ENCODE measurements at places on chromosomes 2 and 18.

DNA sequence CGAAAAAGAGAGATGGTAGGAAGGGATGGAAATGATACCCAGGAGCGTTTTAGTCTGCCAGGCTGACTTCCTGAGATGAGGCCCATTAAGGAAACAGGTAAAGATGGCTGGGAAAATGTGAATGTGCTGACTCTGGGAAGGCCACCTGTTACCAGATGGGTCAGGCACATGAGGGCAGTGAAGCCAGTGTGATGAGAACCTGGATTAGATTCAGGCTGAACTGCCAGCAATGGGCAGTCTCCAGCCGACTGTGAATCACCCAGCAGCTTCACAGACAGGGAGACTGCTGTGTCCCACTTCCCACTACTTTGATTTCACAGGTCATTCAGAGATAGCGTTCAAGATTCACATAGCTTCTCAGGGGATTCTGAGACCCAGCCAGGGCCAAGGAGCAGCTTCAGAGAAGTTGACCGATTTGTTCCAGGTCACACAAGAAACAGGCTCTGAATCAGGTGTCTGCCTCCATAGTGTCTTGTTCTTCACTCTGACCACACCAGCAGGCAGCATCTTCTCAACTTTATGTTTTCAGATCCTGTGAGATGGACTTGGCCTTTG lies 26.4 kb downstream of the CAPN13 start:
- DNase-seq: no peak

- DNase-seq: no peak
Observed at GRCh38 chr2:71633086-71633485, 179.7 kb downstream of the DYSF start.

GRCh38 chr18:43501099-43501498 lies 223.8 kb upstream of the SYT4 start:
- no peak for DNase-seq

DNA sequence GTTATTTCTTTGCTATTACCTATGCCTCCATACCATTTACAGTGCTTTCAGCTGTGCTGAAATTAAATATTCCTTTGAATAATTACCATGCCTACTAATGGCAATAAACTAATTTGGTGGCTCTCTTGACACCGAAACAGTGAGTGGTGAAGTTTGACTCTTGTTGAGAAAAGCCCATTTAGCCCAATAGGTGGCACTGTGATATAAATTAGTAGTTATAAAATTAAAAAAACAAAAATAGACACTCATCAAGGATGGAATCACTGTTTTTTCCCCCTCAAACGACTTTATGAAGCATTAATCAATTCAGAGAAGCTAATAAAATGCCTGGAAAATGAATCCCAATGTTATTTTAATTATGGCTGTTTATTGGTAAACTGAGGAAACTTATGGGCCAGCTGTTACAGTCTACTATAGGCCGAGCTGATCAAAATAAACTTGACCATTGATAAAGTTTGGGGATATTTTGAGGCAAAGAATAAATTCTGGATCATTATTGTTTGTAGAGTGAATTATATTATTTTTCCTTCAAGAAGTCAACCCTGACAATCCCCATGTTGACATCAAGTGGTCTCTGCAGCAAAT lies 339.6 kb downstream of the TRIB2 start:
- DNase-seq: no peak

DNA sequence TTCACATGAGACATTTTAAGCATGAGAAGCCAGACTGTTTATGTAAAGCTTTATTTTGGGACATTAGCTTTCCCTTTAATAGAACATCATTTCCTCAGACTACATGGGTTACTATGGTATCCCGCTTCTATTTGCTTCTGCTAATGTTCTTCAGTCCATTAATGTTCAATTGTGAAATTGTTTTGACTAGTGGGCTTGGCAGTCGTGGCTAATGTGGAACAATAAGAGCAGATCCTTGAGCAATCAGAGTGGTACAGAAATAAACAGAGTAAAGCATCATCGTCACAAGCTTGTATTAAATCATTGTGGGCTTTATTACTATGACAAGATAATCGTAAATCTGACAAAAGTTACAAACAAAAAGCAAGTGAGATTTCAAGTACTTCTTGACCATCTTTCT lies 60.2 kb downstream of the PDE1A start:
- DNase-seq: no peak

- no peak for DNase-seq
Observed at GRCh38 chr2:8889978-8890377, 52.6 kb upstream of the KIDINS220 start.

DNA sequence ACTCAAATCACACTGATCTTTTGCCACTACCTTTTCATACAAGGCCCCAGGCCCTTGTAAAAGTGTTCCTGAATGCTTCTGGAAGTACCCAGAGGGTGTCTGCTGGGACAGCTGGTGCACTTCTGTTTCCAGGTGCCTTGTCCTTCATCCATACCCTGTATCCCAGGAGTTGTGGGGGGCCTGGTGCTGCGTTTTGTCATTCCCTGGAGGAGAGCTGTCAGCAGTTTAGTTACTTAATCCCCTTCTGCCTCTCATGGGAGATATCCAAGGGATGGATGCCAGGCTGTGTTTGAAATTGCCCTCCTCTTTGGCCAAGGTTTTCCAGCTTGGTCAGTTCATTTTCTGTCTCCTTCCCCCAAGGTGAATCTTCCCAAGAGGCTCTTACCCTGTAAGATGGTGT lies 158.3 kb downstream of the WDSUB1 start:
- no peak for DNase-seq

DNA sequence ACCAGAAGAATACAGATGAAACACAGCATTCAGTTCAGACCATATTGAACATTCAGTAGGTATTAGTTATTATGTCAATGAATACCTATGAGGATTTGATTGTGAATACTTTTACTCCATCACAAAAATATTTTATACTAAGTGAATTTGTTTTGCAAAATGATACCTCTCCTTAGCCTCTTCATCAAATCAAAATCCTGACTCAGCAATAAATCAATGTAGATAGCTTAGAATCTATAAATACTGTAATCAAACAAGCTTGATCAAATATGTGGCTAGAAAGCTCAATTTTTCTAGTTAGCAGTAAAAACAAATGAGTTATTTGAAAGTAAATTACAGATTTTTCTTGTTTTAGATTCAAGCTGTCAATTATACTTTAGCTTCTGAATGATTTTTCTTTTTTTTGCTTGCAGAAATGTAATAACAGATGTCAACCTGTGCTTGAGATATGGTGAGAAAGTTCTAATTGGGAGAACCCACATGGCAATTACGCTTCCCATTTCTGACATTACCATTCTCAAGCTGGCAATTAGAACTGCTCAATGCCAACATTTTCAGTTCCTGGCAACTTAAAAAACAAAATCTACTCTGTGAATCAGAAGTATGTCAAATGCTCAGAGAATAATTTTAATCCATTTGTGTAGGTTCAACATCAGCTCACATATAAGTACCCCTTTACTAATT lies 109.6 kb downstream of the PRELID3A start:
- DNase-seq: no peak

- DNase-seq: no peak
Observed at GRCh38 chr2:238082827-238083226, 17.3 kb upstream of the ESPNL start.

GRCh38 chr2:75140288-75140687 lies 59.0 kb downstream of the TACR1 start:
- DNase-seq: no peak

- no peak for DNase-seq
Observed at GRCh38 chr2:168220965-168221819, 26.2 kb downstream of the STK39 start.

DNA sequence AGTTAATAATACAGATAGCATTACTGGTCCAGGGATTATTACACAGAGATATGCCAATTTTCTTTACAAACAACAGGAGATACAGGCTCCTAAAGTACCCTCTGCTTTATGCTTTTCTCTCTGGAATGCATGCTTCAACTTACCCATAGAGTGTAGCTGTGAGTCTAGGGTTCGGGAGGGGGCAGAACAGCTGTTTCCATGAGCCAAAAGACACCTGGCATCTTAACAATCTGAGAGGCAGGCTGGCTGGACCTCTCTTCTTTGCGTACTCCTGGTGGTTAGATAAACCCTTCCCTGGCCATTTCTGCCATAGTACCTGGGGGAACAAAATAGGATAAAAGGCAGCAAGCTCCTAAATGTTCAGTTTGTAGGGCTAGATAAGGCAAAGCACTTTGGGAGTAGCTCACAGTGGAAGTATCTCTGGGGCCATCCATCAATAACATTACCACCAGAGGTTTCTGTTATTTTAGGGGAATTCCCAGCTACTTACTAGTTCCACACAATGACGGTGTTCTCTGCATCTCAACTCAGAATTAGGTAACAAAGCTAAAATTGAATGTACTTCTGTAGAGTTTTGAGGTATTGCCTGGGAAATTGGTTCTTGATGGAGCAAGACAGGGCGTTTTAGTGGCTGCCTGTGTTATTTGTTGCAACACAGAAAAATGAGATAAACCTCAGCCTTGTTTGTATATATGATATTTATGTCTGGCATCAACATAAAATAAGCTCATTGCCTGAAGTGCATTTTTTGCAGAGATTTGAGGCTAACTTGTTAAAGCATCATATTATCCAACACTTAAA lies 6.2 kb upstream of the CCDC85A start:
- DNase-seq: no peak

- DNase-seq: no peak
Observed at GRCh38 chr18:79476918-79477571, 81.3 kb downstream of the NFATC1 start.

DNA sequence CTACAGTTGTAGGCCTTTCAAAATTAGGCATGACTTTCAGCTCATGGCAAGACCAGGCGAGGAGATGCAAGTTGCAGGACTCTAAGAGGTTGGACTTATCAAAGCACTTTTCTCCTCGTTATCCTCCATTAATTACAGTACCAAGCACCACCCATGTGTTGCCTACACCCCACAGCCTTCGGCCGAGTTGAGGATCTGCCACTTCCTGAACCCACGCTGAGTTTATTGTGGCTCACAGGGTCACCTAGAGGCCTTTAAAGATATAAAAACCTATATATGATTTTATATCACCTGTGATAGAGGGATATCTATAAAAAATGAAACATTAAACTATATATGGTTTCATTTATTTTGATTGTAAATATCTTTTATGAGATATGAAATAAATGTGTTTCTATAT lies 2.6 kb downstream of the UGT1A10 start:
- DNase-seq: no peak

DNA sequence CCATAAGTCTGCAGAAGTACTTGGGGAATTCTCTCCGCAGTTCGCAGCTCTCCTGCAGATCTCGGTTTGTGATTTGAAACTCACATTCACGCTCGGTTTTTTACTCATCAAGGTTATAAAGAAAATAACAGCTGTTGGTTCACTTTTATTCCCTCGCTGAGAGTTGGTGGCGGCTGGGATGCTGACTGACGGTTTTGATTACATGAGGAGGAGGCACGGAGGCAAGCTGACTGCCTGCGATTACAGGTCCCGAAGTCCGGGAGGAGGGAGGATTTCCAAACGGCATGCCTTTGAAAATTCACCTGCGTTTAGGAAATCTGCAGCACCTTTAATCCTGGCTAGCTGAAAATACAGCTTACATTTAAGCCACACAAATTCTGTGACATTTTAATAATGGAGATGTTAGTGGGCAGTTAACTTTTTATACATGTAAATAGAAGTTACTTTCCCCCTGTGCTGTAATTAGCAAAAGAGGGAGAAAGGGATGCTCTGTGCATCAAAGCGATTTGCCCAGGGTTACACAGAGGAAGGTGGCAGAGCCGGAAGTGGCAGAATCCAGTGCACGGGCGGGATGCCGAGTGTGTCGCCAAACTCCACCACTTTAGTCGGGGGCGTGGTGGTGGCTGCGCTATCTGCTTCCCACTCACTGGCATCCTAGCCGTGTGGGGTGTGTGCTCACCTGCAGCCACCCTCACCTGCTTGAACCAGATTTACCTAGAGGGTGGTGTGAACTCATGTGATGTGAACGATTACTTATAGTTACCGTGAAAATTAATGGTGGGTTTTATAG lies 14.7 kb downstream of the AGAP1 start:
- no peak for DNase-seq

GRCh38 chr2:212683346-212684097 lies 144.9 kb upstream of the ERBB4 start:
- DNase-seq: no peak

GRCh38 chr2:237219826-237220225 lies 134.1 kb downstream of the COPS8 start:
- no peak for DNase-seq

- no peak for DNase-seq
Observed at GRCh38 chr2:215705771-215706361, 270.0 kb upstream of the FN1 start.

GRCh38 chr2:208619993-208620392 lies 213.4 kb downstream of the PTH2R start:
- no peak for DNase-seq

DNA sequence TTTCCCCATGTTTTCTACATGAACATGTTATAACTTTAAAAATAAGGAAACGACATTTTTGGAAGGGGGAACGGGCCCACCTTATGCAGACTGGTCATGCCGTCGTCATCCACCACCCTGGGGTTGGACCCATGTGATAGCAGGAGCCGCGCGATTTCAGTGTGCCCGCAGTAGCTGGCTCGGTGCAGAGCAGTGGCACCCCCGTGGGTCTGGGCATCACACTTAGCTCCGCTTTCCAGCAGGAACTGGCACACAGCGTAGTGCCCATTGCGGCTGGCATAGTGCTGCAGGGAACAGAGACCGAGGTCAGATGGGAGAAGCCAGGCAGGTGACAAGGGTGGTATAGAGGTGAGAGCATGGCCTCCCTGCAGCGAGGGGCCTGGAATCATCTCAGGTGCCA lies 4.5 kb downstream of the ANKRD39 start:
- DNase-seq: no peak

- no peak for DNase-seq
Observed at GRCh38 chr18:400456-400855, 100.0 kb downstream of the COLEC12 start.

DNA sequence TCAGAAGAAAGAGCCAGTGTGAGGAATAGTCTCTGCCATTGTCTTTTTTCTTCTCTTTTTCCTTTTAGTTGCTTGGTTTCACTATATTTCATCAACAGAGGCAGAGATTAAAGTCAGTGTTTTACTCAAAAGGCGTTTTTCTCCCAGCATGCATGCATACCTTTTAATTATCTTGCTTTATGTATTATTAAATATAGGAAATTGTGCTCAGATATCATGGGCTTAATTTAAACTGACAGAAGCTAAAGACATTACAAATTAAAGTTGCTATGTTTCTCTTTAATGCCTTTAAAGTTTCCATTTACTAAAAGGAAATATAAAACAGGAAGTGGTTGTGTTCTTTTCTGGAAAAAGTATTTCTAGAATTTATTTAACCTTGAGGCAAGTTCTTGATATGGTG lies 223.3 kb upstream of the ATP5MC3 start:
- DNase-seq: no peak

GRCh38 chr2:106869512-106870275 lies 16.3 kb downstream of the ST6GAL2 start:
- no peak for DNase-seq

- no peak for DNase-seq
Observed at GRCh38 chr18:6221602-6222014, 193.1 kb downstream of the L3MBTL4 start.

Measured in NCI-H2081 treated with DMSO at 0.1 percent for 48 hours (cell line).